Stimulated activated CD4-positive, alpha-beta T cell treated with anti-CD3 and anti-CD28 coated beads, TNF-alpha, amount 100 ng/mL, for 4 hours (primary cell): ENCODE measurements at places on chromosomes 3 and 15.

DNA sequence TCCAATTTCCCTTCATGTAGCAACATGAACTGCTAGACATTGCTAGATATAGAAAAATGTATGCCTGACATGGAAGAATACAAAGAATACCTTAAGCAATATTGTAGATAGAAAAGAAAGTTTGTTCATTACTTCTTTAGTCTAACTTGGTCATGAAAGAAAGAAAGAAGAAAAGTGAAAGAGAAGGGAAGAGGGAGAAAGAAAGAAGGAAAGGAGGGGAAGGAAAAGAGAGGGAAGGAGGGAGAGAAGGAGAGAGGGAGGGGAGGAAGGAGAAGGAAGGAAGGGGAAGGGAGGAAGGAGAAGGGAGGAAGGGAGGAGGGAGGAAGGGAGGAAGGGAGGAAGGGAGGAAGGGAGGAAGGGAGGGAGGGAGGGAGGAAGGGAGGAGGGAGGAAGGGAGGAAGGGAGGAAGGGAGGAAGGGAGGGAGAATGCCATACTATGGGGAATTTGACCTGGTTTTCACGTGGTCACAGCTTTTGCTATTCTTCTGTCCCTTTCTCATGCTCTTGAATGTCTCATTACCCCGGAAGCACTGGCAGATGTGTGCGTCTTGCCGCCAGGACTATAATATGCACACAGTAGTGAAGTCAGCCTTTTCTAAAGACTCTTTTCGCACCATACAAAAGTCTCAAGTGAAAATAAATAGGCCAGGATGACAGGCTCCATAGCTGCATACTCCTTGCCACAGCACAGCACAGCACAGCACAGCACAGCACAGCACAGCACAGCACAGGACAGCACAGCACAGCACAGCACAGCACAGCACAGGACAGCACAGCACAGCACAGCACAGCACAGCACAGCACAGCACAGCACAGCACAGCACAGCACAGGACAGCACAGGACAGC, 78.2 kb downstream of the CHAC1 start:
- DNase-seq = no peak

DNA sequence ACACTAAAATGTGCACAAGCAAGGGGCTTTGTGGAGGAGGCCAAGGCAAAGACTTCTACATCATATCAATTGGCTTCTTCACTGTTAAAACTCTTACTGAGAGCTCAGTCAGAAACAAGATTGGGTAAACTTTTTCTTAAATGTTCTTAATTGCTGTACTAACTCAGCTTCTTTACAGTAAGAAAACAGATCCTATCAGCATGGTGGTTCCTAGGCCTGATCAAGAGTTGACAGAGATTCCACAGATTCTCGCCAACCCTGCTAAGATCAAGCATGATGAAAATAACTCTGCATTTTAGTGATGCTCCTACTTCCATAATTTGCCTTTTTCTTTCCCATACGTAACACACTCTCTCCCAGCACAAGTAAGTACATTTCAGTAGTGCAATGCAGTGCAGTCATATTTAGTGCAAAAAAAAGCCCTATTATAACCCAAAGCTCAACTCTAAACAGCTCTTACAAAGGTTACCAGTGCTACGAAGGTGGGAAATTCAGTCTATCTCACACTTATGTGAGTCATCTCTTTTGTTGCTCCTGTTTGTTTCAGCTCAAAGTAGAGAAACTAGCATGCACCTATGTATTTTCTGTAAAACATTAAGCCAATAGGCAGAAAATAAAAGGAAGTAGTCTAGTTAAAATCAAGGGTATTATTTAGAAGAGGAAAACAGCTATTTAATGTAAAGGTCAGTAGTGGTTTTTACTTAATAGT, 29.9 kb downstream of the TIGIT start:
- no peak for DNase-seq

DNA sequence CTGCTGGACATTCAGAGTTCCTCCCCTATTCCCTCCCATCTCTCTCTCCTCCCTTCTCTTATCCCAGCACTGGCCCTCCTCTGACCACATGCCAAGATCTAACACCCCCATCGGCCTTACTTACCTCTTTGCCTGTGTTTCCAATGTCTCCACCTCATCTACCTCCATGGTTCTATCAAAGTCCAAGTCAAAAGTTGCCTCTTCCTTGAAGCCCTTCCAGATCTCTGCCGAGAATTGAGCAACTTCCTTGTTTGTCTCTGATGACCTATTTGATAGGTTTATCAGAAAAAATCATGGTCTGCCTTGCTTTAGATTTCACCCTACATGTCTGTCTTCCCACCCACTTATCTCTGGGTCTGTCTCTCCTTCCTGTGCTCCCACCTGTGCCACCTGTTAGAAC, 69.7 kb upstream of the ITGA11 start:
- no peak for DNase-seq

DNA sequence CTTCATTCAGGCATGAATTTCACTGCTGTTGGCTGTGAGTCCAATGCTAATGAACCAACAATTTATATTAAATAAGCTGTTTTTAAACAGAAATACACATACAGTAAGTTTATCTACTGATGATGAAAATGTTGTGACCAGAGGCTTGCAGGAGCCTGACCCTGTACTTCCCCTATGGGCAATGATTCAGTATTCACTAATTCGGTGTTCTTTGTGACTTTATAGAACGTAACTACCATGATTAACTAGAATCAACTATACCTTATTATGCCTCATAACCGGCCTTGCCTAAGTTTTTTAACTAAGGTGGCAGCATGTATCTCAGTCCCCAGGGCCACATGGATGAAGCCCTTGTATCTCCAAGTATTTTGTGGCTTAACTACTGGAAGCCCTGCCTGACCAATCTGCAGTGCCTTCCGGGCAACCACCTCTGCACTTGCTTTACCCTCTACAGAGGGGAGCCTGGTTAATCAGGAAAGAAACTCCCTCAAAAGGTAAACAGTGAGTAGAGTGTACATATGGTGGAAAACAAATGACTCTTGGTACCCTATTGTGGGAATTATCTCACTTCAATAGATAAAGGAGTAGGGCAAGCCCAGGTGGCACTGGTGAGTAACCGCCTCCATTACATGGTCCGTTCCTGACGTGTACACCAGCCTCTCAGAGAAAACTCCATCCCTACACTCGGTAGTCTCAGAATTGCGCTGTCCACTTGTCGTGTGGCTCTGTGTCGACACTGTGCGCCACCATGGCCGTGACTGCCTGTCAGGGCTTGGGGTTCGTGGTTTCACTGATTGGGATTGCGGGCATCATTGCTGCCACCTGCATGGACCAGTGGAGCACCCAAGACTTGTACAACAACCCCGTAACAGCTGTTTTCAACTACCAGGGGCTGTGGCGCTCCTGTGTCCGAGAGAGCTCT, 11.6 kb upstream of the CLDN18 start:
- DNase-seq = no peak

DNA sequence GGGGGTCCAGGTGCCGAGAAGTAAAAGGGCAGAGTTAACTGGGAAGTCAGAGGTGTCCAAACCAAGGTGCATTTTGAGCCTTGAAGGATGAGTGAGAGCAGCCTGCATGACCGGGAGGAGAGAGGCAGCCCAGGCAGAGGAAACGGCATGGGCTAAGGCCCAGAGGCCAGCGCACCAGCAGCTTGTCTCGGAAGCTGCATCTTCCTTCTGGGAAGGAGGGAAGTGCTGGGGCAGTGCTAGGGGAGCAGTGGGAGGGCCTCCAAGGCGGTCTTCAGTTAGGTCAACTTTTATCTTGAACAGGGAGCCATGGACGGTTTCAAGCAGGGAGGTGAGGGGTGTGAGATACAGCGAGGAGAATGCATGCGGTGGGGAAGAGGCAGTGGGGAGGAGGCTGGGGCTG, 1.0 kb downstream of the H1-8 start:
- DNase-seq = no peak

GRCh38 chr15:65918945-65919344, 49.7 kb downstream of the RAB11A start:
- no peak for DNase-seq

DNA sequence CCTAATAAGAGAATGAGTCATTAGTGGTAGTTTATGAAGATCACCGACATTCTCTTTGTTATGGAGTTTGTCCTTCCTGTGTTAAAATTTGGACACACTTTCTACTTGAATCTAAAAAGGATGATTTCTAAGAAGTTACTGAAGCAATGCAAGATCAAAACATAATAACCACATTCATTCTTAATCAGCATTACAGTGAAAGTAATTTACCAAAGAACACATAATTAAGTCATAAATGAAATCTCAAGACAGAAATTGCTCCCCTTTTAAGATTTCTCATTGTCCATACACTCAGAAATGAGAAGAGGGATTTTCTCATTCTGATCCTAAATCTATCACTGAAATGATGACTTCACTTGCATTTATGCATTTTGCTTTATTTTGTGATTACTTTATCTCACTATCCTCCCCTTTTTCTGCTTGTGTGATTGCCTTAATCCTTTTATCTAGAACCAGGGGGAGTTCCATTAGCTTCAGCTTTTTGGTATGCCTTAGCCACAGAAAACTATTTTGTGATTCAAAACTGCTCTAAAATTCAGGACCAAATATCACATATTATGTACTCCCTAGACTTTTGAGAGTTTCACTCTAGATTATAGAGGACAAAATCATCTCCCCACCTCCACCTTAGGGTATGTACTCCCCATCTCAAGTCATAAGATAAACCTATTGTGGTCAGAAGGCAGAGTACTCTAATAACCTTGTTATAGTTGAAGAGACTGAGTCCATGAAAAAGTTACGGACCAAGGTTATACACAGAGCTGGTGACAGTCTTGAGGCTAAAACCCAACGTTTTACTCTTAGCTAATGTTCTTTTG, 817.6 kb upstream of the CFAP20DC start:
- no peak for DNase-seq

- no peak for DNase-seq
Observed at GRCh38 chr3:143184099-143184498, 64.5 kb downstream of the CHST2 start.

GRCh38 chr3:109532257-109533216, 195.2 kb upstream of the DPPA4 start:
- DNase-seq = no peak

DNA sequence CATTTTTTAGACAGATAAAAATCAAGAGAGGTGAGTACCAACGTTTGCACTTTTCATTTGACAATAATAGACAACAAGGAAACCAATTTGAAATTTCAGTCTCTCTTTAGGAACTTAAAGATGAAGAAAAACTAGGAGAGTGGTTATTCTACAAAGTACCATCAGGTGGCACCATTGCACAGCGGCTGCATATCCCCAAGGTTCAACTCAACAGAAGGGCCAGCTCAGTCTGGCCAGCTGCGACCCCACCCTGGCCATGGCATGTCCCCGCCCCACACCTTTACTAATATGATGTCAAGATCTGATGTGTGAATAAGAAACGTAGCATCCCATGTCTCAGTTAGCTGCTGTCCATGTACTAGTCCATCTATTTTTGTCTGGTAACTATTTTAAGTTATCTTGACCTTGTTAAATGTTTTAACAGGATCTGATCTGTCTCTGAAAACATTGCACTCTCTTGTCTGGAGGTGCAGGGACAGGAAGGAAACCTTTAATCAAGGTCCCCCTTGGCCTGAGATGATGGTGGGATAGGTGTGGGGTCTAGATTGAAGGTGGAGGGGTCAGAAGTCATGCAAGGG, 35.5 kb upstream of the CGNL1 start:
- DNase-seq = peak; percentile 2

GRCh38 chr3:172559020-172559419, 35.8 kb upstream of the TNFSF10 start:
- DNase-seq = no peak

DNA sequence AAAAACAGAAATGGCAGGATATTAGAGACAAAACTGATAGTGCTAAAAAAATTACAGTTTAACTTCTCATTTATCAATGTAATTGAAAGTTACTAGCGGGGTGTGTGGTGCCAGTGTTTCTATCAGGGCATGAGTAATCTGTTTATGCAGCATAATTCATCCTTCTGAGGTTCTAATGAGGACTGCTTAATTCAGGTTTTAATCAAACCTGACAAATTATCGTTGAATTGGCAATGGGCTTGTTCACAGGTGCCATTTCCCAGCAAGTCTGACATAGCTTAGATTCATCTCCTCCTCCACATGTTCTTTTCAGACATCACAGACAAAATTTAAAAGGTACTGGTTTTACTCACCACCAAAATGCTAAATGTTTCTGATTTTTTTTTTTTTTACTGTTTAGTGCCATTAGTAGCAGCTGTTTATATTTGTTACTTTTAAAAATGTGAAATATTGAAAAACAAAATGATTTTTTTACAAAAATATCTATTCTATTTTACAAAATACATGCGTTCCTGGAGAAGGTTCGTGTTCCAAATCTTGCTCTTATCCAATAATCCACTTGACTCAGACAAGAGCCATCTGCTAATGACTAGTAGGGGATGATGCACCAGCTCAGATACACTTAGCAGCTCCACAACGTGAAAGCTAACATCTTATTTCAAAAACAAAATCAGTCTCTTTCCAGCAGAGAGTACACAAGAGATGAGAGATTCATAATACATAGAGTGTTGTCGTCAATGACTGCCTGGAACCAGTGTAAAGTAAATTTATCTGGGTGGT, 447.7 kb upstream of the DPPA4 start:
- no peak for DNase-seq

GRCh38 chr3:12944849-12945248, 103.5 kb upstream of the RPL32 start:
- DNase-seq = no peak

GRCh38 chr15:25795061-25795460, 68.1 kb downstream of the ATP10A start:
- no peak for DNase-seq

DNA sequence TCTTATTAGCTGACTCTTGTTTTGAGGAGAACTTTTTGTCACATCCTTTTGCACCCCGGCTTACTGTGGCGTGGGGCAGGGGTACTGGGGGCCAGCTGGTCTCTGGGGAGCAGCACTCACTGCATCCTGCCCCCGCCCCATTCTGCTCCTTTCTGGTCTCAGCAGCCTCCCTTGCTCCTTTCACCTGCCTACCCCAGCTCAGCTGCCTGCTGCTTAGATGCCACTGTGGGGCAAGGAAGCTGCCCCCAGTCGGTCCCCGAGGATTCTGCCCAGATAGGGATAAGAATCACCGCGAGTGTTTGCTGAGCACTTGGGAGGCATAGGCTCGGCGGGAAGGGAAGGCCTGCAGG, 32.0 kb downstream of the APBA2 start:
- DNase-seq = no peak

DNA sequence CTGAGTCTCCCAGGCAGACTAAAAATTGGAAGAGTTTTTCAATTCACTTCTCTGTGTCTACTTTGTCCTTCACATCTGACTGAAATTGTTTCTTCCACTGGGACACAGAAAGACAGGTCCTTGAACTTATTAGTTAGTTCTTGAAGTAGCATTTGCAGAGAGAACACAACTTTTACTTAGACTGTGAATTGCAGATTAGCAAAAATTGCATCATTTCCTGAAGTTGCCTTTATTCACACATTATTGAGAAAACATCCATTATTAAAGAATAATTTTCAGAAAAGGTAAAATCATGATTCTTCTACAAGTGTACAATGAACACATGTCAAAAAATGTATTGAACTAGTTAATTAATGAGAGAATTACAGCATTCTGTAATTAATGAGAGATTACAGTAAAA, 1.4 kb upstream of the COMMD2 start:
- no peak for DNase-seq

DNA sequence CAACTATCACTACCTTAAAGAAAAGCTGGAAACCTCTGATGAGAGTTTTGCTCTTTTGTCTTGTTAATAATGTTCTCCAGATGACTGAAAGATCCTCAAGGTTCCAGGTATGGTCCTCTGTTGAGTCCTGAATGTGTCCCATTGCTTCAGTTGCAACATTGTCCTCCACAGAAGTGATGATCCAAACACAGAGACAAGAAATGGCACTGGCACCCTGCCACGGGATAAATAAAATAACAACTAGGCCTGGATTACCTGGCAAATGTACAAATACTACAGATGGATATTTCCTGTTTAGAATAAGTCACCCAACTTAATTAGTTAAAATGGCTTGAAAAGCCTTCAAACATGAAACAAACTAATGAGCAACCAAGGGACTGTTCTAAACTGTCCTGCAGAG, 58.3 kb downstream of the EIF3J start:
- no peak for DNase-seq
